CD4-positive, alpha-beta T cell treated with Interleukin-17A for 4 hours (primary cell): ENCODE measurements at places on chromosomes 16 and 17.

- DNase-seq, result no peak
Measured at GRCh38 chr16:85719605-85720301, 31.0 kb upstream of the GINS2 start.

DNA sequence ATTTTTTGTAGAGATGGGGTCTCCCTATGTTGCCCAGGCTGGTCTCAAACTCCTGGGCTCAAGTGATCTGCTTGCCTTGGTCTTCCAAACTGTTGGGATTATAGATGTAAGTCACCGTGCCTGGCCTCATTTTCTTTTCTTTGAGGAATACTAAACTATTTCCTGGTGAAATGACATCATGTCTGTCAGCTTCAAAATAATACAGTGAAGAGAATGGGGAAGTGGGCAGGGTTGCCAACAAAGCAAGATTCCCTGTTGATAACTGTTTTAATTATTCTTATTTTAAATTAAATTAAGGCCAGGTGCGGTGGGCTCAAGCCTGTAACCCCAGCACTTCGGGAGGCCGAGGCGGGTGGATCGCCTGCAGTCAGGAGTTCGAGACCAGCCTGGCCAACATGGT lies 21.1 kb downstream of the PIPOX start:
- DNase-seq, result no peak

GRCh38 chr17:8753976-8754440 lies 4.3 kb downstream of the SPDYE4 start:
- no peak for DNase-seq

DNA sequence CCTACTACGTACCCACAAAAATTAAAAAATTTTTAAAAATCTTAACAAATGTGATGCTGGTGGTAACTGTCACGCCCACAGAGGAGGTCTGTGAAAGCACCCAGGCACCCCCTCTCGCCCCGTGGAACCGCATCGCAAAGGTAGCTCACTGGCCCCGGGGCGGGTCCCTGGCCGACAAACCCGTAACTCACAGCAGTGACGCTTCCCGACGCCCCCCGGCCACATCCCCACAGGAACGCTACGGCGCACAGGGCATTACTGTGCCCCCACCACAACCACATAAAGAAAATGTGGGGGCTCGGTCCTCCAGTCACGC lies 366 bp downstream of the ANKS3 start:
- DNase-seq, result peak; percentile 40

GRCh38 chr17:3543453-3543852 lies 14.2 kb downstream of the TRPV3 start:
- DNase-seq, result no peak

DNA sequence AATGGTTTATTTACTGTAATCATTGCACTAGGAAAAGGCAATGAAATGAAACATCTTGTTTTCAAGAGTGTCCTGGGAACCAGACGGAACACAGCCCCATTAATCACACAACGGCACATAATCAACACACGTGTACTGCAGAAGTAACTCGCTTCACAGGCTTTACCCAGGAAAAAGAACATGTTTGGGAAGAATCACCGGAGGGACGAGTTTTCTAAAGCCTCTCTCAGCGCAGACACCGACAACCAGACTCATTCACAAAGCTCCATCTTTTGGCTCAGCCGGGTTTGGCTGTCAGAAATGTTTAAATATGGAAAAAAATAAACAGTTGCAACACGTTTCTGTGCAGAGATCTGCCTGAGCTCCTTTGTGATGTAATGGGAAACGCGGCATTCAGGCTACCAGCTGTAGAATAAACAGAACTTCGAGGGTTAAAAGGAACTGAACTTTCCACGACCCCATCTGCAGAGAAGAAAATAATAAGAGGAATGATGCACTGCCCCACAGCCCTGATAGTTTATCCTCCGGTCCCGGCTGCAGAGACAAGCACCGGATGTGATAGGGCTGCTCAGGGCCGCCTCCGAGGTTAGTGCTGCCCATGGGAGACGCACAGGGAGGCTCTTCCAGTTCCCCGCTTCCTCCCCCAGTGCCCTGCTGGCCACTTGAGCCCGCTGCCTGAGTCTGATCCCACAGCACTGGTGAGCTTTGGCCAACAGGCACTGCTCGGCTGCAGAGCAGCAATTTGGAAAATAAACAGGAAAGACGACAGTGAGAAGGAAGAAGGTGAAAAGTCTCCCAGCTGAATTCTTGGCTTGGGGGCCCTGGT lies 119.8 kb downstream of the HIC1 start:
- no peak for DNase-seq

- no peak for DNase-seq
Measured at GRCh38 chr16:12166271-12166670, 189.7 kb downstream of the SNX29 start.

DNA sequence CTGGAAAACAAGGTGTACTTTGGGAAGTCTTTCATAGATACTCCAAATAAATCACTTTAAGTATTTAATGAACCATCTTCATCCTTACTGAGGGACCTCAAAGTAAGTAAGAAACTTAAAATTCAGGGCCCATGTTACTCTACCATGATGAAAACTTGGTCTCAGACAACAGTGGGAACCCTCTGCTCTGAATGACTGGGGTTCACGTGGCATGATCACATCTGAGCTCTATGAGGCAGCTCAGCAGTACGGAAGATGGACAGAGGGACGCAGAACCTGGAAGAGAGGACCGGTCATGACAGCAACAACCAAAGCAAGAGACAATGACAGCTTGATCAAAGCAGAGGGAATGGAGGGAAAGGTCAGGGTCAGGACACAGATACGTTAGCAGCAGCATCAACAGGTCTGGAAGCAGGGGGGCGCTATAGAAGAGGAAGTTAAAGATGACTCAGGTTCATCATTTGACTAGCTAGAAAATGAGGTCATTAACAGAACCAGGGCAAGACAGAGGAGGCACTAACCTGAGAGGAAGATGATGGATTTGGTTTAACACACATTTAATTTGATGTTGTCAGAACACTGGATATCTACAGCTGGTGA lies 9.5 kb downstream of the XPO6 start:
- DNase-seq, result peak; percentile 46

DNA sequence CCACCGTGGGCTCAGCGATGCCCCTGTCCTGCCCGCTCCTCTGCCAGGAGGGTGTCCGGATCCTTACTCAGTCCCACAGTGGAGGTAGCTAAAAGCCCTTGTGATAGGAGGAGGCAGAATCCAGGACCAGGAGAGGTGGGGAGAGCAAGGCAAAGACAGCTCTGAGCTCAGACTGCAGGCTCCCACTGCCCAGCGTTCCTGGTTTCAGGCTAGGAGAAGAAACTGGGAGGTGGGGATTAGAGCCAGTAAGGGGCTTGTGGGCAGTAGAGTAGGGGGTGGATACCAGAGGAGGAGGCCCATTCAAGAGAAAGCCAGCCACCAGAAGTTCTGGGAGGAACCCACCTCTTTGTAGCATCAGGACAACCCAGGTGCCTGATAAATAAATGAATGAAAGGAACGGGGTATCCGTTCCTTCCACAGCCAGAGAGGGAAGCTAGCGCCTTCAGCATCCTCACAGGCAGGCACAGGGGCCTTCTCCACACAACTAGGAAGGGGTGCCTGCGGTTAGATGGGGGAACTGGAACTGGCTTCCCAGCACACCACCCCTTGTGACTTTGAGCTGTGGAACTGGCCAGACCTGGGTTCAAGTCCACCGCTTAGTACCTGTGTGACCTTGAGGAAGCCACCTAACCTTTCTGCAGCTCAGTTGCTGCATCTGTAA lies 2.3 kb downstream of the IL21R start:
- DNase-seq, result no peak

DNA sequence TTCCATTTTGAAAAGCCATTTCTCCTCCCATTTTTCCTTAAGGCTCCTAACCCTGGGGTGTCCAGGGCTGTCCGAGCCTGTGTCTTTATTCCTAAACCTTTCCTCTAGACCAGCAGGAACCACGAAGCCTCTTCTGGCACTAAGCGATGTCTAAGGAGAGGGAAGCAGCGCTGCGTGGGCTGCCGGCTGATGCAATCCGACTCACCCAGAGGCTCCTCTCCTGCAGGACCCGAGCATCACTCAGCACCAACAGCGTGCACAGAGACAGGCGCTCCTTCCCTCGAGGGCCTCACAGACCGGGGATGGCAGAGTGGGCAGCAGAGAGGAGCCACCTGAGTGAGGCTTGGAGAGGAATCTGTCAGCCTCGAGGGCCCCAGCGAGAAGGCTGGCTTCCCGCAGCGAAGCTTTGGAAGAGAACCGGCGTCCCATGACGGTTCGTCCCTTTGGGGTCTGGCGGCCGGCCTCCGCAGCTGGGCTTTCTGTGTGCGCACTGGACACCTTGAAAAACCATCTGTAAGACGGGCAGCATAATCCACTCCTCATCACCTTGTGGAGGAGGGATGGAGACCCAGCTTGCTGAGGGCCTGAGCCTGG lies 174.3 kb downstream of the FOXL1 start:
- DNase-seq, result no peak

DNA sequence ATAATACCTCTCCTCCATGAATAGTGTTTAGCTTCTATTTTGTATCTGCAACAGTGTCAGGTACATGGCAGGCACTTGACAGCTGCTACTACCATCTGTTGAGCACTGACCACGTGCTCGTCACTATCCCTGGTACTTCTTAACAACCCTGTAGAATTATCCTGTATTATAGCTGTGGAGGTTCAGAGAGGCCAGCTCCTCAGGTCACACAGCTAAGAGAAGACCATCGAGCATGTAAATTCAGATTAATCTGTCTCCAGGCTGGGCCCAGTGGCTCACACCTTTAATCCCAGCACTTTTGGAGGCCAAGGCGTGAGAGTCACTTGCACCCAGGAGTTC lies 26.3 kb downstream of the WSB1 start:
- DNase-seq, result no peak

GRCh38 chr16:1264345-1265089 lies 8.6 kb downstream of the TPSD1 start:
- DNase-seq, result no peak

- no peak for DNase-seq
Measured at GRCh38 chr16:77825196-77825595, 36.8 kb downstream of the VAT1L start.

GRCh38 chr17:76915840-76916510 lies 47.8 kb downstream of the MGAT5B start:
- DNase-seq, result no peak

- DNase-seq, result no peak
Measured at GRCh38 chr17:18858567-18859245, 775 bp downstream of the PRPSAP2 start.

- DNase-seq, result peak; percentile 75
Measured at GRCh38 chr17:17792551-17793377, 44.0 kb downstream of the SREBF1 start.

GRCh38 chr17:72208832-72209231 lies 88.0 kb downstream of the SOX9 start:
- DNase-seq, result no peak

DNA sequence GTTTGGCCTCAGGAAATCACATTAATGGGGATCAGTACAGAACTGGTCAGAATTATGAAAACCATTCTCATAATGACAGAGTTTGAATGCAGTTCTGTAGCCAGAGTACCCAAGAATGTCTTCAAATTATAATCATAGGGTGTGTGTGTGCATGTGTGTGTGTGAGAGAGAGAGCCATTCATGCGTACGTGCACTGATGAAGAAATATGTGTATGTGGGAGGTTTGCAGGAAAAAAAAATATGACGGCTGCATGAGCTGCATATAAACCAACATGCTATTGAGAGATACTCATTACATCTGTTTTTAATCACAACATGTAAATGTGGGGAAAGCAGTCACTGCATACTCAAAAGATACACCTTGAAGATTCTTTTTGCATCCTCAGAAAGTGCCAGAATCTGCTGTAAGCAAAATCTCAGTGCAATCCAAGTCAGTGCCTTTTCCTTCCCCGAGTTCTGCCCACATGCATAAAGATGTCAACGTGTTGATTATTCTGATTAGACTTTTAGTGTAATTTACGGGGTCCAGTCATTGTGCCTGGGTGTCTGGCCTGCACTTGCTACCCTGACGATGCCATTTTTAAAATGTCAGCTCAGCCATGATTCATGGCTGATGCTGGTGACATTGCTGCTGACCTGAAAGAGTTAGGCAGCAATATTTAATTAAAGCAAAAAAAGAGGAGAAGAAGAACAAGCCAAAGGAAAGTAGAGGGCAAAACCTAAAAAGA lies 378.7 kb upstream of the ZFHX3 start:
- no peak for DNase-seq

GRCh38 chr16:90048737-90049330 lies 28.3 kb downstream of the PRDM7 start:
- no peak for DNase-seq

GRCh38 chr16:526181-527014 lies 1.1 kb upstream of the CAPN15 start:
- DNase-seq, result peak; percentile 20

DNA sequence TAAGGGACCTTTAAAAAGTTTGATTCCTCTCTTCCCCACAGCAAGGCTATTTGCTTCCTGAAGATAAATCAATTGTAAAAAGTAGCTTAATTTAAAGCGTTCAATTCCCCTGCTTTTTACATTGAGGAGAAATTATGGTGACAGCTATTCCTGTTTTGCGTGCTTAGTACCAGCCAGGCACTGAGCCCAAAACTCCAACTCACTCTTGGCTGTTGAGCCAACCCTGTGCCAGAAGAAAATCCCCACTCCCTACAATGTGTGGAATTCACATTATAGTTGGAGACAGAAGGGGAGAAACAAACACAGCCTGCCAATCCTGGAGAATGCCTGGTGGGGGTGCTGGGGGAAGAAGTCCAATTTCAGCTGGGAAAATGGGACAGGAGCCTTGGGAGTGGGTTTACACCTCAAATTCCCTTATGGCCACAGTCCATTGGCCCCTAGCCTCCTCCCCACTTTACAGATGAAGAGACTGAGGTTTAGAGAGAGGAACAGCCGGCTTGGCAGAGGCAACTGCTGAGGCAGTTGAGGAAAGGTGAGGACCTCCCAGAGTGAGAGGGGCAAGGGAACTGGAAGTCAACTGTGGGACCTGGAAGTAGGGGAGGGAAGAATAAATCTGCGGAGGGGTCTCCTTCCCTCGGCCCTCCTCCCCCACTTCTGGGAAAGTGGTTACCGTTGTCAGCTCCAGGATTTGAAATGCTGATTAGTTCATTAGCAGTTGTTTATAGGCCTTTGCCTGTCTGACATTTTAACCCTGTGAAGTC lies 26.1 kb downstream of the CDH1 start:
- DNase-seq, result no peak

DNA sequence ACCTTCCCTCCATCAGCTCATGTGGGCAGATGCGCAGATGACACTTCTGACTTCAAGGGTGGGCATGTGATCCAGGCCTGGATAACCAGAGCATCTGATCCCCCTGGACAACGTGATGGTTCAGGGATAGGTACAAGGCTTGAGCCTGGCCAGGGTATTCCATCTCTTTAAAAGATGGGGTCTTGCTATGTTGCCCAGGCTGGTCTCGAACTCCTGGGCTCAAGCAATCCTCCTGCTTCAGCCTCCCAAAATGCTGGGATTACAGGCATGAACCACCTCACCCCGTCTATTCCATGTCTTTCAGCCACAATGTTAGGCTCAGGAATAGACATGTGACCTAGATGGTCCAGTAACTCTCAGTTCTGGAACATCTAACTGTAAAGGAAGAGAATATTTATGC lies 20.8 kb downstream of the CRYM start:
- no peak for DNase-seq

DNA sequence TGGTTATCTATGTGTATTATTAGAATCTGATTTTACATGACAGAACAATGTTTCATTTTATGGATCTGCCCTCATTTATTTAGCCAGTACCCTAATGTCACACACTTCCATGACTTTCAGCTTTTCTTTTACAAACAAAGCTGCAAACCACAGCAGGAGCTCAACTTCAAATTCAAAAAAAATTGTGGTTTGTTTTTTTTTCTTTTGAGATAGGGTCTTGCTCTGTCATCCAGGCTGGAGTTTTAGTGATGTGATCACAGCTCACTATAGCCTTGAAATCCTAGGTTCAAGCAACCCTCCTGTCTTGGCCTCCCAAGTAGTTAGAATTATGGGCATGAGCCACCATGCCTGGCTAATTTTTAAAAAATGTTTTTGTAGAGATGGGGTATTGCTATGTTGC lies 8.2 kb upstream of the MPRIP start:
- no peak for DNase-seq
